ENCODE measurements at places on chromosomes 12 and 14. TPM values are rescaled to one million over a fixed set of nuclear protein-coding genes. Genes with fewer than 3 reads are reported as not detected.

The FAM161B gene
- 1.1 TPM for total RNA-seq

The FAR2 gene
- 3.2 TPM for total RNA-seq

The WSB2 gene
- 178 TPM for total RNA-seq

The BHLHE41 gene
- total RNA-seq: 8.1 TPM

The OTX2 gene
- not detected for total RNA-seq

The CD163L1 gene
- total RNA-seq: 47.1 TPM

The RNF212B gene
- not detected for total RNA-seq

The HCFC2 gene
- total RNA-seq: 6.7 TPM

The DPPA3 gene
- total RNA-seq: not detected

The TBX3 gene
- 16.1 TPM for total RNA-seq

- no peak for DNase-seq
Measured at GRCh38 chr14:97021571-97022168, 224.5 kb downstream of the VRK1 start.

DNA sequence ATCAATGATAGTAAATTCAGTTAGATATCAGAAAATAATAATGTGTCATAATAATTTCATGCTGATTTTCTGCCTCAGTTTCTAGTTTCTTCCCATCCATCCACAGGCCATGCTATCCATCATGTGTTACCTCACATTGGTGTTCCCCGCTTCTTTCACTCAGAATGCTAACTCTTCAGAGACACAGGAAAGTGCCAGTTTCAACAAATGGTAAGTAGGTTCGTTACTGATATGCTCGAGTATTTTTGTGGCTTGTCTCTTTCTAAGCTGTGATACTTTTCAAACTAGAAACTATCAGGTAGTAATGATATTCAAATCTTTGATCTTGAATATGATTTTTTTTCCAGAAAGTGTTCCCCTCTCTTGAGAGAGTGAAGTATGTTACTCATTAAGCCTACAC, 1.5 kb downstream of the KLRB1 start:
- no peak for DNase-seq

- DNase-seq: no peak
Measured at GRCh38 chr14:93100570-93100969, 15.2 kb downstream of the ITPK1 start.

DNA sequence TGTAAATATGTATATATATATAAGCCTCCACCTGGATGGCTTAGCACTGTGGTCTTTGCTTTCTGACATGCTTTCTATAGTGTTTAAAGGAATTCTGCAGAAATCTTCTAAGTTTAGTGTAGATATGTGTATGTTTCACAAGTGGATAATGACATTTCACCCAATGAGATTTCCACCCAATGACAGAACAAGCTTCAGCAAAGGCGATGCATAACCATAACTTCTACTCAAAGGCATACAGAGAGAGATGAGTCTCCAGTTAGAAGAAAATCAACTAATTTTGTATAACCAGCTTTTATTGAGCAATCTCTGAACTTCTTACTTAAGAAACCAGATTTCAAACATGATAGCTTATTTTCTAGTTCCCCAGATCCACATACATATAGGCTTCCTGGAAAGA, 134.0 kb downstream of the DYRK2 start:
- no peak for DNase-seq

- no peak for DNase-seq
Measured at GRCh38 chr12:121120323-121120722, 12.4 kb upstream of the P2RX7 start.

DNA sequence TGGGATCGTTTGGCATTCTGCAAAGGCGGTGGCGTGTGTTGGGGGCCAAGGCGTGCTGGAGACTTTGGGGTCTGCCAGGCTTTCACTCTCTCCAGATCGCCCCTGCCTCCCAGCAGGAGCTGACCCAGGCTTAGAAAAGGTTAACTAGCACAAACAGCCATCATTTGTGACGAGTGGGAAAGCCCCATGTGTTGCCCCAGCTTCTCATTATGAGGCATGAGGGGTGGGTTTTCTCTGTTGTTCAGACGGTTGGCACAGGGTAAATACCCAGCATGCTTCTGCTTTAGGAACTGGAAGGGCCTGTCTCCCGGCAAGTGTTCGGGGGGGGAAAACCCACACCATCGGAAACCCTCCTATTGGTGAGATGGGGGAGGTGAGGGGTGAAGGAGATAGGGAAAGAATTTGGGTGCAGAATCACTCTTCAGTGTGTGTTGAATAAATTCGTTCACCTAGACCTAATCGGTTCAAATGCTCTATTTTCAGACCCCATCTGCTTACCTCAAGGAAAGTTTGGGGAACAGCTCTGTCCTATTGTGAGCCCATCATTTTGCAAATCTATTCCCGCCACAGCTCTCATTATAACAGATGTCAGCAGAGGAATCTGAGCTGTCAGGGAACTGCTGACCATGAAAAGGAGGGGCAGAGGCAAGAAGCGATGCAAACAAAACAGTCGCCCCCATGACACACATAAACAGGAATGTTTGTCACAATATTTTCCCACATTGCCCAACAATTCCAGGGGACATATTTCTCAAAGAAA, 34.7 kb upstream of the C12orf42 start:
- no peak for DNase-seq

- DNase-seq: no peak
Measured at GRCh38 chr14:23528555-23528954, 23.0 kb downstream of the ZFHX2 start.

DNA sequence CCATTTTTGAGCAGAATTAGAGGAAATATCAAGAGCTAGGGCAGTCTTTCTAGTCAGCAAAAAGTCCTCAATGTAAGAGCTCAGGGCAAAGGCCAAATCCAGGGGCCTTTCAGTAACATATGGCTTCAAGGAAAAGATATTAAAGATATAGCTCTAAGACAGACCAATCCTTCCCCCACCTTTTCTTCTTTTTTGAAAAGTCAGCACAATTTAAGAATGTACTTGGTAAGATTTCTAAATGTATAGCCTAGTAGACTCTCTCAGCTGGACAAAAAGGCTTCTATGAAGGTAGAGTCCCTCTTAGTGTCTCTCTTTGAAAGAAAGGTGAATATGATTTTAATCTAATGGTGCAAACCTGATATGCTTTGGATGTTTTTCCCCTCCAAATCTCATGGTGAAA, 515.7 kb downstream of the VRK1 start:
- no peak for DNase-seq

DNA sequence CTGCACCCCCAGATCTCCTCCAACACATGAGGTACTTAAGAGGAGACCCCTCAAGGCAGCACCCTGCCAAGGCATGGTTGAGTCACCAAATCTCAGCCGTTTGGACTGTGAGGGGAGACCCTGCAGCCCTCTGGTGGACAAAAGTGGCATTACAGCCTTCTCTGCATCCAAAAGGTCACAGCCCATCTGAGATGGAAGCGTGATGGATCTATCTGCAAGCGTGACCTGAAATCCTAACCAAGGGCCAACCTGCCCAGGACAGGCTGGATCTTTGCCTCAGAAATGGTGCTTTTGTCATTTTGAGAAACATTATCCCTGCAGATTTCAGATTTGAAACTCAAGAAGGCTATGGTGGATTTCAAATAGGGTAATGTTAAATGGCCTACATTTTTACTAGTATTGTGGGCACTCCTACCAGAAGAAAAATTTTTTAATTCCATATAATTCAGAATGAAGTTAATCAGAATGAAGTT, 23.7 kb upstream of the DHRS4 start:
- peak; percentile 55 for DNase-seq

- peak; percentile 93 for DNase-seq
Measured at GRCh38 chr12:6423267-6424007, 21.3 kb upstream of the CD27 start.

GRCh38 chr12:89838833-89839232, 130.2 kb upstream of the ATP2B1 start:
- no peak for DNase-seq

GRCh38 chr14:94310248-94310647, 12.9 kb downstream of the SERPINA6 start:
- no peak for DNase-seq

DNA sequence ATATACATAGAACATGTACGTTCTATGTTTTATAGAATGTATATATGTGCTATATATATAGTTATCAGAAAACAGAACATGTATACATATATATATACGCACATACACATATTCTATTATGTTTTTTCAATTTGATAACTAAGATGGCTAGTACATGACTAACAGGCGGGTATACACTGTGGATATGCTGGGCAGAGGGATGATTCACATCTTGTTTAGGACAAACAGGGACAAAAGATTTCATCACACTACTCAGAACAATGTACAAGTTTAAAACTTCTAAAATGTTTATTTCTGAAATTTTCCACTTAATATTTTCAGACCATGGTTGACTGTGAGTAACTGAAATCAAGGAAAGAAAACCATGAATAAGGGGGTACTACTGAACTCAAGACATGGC, 17.4 kb downstream of the TIMELESS start:
- DNase-seq: no peak

- DNase-seq: no peak
Measured at GRCh38 chr14:91169951-91170350, 56.1 kb downstream of the DGLUCY start.

DNA sequence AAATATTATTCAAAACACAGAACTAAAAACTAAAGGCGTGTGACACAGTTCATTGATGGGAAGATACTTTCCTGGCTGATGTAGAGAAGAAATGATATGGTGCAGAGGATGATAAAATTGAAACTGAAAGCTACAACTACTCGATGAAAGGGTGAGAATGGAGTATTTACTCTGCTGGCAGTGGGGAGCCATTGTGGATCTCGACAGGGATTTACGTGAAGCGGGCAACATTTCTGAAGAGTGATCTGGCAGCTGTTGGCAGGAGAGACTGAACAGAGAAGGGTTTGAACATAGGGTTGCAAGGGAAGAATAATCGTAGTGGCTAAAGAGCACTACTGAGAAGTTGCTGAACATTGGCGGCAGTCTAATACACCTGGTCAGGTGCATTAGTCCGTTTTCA, 464.9 kb downstream of the PDZRN4 start:
- peak; percentile 21 for DNase-seq

GRCh38 chr12:12941450-12942350, 10.3 kb downstream of the GPRC5D start:
- no peak for DNase-seq

Measured in H4 (cell line).